ENCODE measurements at places on chromosomes 5 and 9. TPM values are rescaled to one million over a fixed set of nuclear protein-coding genes. Genes with fewer than 3 reads are reported as not detected.

DNA sequence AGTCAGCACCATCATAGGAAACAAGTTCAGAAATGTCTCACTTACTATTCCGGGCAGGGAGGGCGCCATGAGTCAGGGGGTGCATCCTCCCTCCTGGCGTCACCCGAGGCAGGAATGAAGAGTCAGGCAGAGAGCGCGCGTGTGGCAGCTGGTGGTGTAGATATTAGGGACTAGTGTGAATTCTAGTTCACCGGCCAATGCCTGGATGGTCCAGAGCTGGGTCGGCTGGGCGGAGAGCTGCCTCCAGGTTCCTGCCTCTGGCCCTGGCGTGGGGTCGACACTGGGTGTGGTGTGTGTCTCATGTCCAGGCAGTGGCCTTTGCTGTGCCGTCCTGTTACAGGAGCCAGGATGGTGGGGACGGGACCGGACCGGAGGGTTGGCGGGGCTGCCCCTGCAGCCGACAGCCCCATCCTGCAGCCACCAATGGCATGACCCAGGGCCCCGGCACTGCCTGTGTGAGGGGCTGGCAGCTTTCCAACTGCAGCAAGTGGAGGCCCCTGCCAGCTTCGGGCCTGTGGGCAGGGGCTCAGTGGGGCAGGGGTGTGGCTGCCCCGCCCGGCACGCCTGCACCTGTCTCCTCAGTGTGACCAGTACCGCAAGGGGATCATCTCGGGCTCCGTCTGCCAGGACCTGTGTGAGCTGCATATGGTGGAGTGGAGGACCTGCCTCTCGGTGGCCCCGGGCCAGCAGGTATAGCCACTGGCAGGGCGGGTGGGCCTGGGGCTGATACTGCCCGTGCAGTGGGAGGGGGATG lies 9.1 kb downstream of the DIPK1B start:
- no peak for DNase-seq

DNA sequence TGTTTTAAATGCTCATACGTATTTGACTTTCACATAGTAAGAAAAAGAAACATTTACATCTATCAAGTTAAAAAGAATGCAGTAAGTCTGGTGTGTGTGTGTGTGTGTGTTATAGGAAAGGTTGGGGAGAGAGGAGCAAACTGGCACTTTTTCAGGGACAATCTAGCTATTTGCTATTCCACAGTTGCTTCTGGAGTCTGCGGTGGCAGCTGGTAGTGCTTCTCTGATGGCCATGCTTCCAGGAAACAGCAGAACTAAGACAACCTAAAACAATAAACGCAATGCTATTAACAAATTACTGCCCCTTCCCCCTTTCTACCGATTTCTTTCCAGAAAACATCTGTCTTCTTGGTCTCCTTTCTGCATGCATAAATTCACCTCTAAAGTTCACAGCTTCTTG lies 70.0 kb upstream of the CDH10 start:
- no peak for DNase-seq

GRCh38 chr9:71352837-71353236 lies 231.4 kb upstream of the TRPM3 start:
- DNase-seq, result no peak

GRCh38 chr9:128412120-128412790 lies 8.4 kb upstream of the CERCAM start:
- DNase-seq, result no peak

- no peak for DNase-seq
Observed at GRCh38 chr9:120436446-120436845, 143.5 kb downstream of the CDK5RAP2 start.

DNA sequence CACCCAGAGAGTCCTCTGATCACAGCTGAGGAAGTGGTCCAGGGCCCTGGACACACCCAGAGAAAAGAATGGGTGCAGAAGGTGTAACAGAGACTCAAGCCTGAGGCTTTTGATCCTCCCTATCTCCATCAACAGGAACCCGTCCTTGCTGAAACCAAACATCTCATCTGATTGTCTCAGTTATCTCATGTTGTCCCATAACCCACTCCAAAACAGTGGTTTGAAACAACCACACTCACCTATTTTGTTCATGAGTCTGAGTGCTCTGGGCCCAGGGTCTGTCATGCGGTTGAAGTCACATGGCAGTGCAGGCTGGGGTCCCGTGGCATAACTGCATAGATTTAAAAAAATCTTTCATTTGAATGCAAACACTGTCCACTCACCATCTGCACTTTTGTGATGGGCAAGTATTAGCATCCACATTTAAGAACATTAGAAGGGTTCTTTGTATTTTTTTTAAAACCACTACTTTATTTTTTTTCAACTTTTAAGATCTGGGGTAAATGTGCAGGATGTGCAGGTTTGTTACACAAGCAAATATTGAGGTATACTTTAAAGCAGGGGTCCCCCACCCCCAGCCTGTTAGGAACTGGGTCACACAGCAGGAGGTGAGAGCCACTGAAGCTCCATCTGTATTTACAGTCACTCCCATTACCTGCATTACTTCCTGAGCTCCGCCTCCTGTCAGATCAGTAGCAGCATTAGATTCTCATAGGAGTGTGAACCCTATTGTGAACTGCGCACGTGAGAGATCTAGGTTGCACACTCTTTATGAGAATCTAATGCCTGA lies 255.8 kb downstream of the ROR2 start:
- no peak for DNase-seq

DNA sequence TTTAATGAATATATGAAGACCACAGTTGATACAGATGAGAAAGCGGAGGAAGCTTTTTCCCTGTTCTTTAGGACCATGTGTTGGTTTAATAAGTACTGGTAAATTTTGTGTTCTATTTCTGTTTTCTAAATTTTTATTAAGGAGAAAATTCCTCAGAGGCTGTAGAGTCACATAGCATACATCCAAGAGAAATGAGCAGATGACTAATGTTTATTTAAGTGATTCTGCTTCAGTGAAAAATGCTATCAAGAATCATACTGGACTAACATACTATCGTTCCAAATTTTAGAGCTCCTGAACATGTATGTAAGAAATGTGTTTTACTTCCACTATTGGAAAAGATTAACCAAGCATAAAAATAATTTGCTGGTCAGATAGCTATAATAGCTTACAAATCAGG lies 115.0 kb downstream of the KIAA1958 start:
- no peak for DNase-seq

DNA sequence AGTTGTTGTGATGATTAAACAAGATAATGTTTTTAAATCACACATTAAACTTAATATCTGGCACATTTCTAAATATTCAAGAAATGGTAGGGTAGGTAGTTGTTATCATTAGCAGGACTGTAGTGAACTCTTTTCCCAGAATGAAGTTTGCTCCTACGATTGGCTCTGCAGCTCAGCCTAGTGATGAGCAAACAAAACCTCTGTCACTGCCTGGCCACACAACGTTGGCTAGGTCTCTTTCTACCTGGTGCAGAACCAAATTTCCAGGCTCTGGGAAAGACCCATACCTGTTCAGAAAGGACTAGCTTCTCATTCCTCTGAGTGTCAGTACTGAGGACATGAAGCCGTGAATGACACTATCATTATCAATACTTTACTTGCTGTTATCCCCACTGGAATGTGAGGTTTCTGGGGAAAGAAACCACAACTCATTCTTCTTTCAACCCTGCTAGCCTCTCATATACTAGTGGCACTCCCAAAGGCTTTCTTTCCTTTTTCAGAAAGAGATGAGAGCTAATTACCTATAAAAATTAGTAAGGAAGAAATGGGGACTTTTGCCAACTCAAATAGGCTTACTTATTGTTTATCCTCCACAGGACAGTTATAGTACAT lies 219.3 kb upstream of the TRIM32 start:
- no peak for DNase-seq

- DNase-seq, result no peak
Observed at GRCh38 chr9:85009251-85009650, 339.7 kb downstream of the NTRK2 start.

- no peak for DNase-seq
Observed at GRCh38 chr9:38022203-38022895, 46.7 kb downstream of the SHB start.

DNA sequence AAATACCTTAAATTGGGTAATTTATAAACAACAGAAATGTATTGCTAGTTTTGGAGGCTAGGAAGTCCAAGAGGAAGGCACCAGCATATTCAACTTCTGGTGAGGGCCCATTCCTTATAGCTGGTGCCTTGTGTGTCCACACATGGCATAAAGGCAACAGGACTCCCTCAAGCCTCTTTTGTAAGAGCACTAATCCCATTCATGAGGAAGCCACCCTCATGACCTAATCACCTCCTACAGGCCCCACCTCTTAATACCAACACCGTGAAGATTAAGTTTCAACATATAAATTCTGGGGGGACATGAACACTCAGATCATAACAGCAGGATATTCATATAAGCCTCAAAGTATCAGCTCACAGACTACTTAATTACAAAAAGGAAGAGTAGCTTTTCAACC lies 4.0 kb upstream of the PLAC8L1 start:
- no peak for DNase-seq

DNA sequence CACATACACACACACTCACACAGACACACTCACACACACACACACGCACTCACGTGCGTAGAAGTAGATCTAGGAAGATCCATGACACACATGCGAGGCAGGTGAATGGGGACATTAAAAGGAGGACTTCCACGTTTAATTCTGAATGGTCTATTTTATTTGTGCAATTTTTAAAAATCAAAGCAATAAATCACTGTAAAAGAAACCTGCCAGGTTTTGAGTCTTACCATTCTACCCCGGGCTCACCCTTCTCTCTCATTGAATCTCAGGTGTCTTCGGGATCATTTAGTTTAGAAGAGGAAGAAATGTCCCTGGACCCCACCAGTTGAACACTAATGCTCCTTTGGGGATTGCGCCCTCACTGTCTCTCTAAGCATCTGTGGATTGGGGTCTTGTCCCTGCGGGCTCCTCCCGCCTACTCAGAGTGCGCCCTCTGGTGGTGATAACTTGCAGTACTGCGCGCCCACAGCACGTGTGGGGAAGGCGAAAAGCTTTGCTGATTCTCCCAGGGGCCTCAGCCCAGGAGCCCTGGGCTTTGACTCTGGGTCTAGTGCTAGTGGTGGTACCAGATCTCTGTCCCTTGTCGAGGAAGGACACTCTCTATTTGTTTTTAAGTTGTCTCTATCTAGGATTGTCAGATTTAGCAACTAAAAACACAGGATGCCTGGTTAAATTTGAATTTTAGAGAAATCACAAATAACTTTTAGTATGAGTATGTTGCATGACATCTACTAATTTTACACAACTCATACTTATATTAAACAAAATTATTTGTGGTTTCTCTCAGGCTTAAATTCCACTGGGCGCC lies 34.8 kb downstream of the BOD1 start:
- no peak for DNase-seq

- no peak for DNase-seq
Observed at GRCh38 chr9:69326261-69326660, 1.2 kb downstream of the ENTREP1 start.

- no peak for DNase-seq
Observed at GRCh38 chr5:108615216-108615615, 132.5 kb upstream of the FER start.

- peak; percentile 64 for DNase-seq
Observed at GRCh38 chr9:138053996-138054752, 176.6 kb downstream of the CACNA1B start.

DNA sequence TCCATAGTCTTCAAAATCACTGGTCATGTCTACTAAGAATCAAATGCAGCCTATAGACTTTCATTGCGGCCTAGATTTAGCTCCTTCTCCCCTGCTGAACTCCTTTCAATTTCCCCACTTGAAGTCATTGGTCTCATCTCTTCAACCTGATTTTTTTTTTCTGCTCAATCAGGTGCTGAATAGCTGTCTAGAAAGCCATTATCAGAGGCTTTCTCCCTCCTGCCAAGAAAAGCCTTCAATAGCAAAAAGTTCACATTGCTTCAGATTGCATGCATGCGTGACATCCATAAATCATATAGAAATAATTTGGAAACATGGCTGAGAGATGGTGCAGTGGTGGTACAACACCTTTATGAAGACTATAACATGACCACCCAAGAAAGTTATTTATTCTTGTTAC lies 316.2 kb downstream of the PLK2 start:
- no peak for DNase-seq

GRCh38 chr5:112063856-112064255 lies 306.9 kb upstream of the NREP start:
- no peak for DNase-seq

GRCh38 chr5:135438636-135439221 lies 8.4 kb downstream of the DCANP1 start:
- DNase-seq, result peak; percentile 59

DNA sequence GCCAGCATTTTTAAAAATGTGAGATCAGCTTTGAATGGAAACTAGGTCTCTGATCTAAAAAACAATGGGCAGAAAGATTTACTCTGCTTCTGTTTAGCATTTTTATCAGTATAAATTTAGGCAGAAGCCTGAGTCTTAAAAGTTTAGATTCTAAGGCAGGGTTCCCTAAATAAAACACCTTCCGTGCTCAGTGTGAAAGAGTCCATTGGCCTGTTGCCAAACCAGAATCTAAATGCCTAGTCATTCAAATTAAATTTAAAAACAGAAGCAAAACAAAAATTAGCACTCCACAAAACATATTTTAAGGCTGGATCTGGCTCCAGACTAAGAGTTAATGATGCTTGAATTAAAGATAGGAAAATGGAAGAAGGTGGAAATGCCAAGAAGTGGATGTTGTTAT lies 4.5 kb downstream of the TYRP1 start:
- no peak for DNase-seq

GRCh38 chr9:109639674-109640579 lies 140.1 kb upstream of the PALM2AKAP2 start:
- peak; percentile 79 for DNase-seq

DNA sequence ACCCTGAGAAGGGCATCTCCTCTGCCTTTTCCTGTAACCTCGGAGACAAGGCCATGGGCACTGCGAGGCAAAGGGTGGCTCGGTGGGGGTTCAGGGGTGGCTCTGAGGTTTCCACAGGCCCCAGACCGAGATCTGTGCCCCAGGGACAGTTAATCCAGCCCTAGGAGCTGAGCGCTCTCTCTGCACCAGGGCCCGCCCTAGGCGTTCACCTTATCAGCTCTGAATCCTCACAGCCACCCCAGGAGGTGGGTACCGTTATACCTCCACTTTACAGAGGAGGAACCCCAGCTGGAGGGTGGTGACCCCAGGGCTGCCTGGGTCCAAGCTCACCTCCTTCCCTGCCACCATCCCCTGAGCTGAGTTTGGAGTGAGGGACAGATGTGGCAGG lies 2.3 kb upstream of the ENG start:
- DNase-seq, result no peak

- DNase-seq, result no peak
Observed at GRCh38 chr5:172777881-172778814, 7.2 kb upstream of the DUSP1 start.

GRCh38 chr5:135608761-135609443 lies 30.1 kb upstream of the CXCL14 start:
- DNase-seq, result no peak

Gene N4BP3
- total RNA-seq, result 2.0 TPM

Gene UGT3A2
- not detected for total RNA-seq

Gene LHX6
- total RNA-seq, result 10.8 TPM

Gene HTR4
- total RNA-seq, result 0.70 TPM

Gene ABO
- total RNA-seq, result 2.0 TPM

Gene PCA3
- total RNA-seq, result not detected

Gene KCNIP1
- total RNA-seq, result 0.57 TPM

Gene FAM120AOS
- total RNA-seq, result 39.1 TPM

Gene GCNT4
- total RNA-seq, result 0.62 TPM

Gene ADAMTSL1
- total RNA-seq, result 2.1 TPM
